ENCODE measurements at places on chromosomes 1 and 21. TPM values are rescaled to one million over a fixed set of nuclear protein-coding genes. Genes with fewer than 3 reads are reported as not detected.

Gene ETV3
- total RNA-seq, result 29.1 TPM

Gene IL22RA1
- 0.31 TPM for total RNA-seq

GRCh38 chr1:212415107-212415841 lies 588 bp upstream of the PACC1 start:
- no peaks in the 10 kb centered on the region for H3K27me3 ChIP-seq
- no peaks in the 10 kb centered on the region for H3K36me3 ChIP-seq
- DNase-seq, result no peak
- peaks cover 7% of the 10 kb centered on the region for H3K4me1 ChIP-seq

- peak; percentile 64 for DNase-seq
- no peaks in the 10 kb centered on the region for H3K27me3 ChIP-seq
- no peak overlapping the region for H3K27ac ChIP-seq
These were observed 98.5 kb downstream of the ATF6 start for GRCh38 chr1:161864577-161864976.

DNA sequence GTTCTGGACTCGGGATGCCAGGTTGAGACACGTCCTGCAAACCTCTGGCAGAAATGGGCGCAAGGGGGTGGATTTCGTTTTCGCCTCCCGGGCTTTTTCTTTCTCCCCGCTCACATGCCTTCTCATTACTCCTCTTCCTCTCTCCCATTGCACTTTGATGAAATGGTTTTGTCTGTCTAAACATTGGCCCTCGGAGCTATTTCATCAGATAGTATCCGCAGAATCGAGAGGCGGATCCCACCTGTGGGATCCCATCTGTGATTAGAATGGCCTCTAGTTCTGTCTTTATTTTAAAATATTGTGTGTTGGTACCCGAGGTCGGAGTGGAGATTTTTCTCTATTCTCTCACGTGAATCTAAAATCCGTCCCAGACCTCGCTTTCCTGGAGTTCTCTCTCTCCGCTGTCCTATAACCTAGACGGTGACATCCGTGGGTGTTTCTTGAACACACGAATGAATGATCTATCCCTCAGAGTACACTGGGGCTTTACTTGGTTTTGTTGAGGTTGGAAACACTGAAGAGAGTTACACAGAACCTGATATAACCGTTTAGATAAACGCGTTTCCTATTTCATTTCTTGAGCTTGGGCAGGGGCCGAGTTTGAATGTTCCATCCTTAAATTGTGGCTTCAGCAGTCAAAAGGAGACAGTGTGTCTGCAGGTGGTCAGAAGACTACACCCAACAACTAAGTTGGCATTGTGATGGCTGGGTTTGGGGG lies 2.0 kb downstream of the EDARADD start:
- peaks cover 3% of the 10 kb centered on the region for H3K4me1 ChIP-seq
- no peaks in the 10 kb centered on the region for H3K27me3 ChIP-seq
- no peaks in the 10 kb centered on the region for H3K36me3 ChIP-seq
- no peak for DNase-seq

GRCh38 chr1:202067188-202067974 lies 55.3 kb upstream of the GPR37L1 start:
- H3K27ac ChIP-seq, result no peak overlapping the region
- no peaks in the 10 kb centered on the region for H3K4me1 ChIP-seq
- DNase-seq, result no peak
- no peaks in the 10 kb centered on the region for H3K36me3 ChIP-seq

- no peak for DNase-seq
- H3K27ac ChIP-seq, result no peak overlapping the region
- no peaks in the 10 kb centered on the region for H3K36me3 ChIP-seq
These were observed 336.3 kb upstream of the NCAM2 start for GRCh38 chr21:20661745-20662422.

DNA sequence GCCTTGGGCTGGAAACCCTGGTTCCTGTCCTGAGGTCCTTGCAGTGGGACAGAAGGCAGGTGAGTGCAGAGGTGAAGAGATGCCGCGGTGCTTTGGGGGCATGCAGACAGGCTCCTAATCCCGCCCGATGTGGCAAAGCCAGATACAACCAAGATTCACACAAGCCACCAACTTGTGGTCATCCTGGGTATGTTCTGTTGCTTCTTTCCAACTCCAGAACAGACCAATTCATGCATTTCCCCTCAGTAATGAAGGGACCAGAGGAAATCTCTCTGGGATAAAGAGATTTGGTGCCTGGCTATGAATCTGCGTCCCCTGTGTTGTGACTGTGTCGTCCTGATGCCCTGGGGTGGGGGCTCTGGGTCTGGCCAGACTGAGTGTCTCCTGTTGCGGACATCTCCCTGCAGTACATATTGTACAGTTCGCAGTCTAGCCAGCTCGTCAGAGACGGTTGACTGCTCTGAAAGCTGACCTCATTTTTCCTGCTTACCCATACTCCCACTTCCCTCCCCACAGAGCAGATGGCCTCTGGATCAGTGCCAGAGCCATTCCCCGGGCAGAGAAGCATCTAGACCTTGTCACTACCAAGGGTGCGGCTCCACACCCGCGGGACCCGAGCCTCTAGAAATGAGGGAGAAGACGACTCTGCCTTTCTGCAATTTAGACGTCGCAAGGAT lies 216.3 kb downstream of the KIF26B start:
- no peaks in the 10 kb centered on the region for H3K36me3 ChIP-seq
- peak; percentile 68 for DNase-seq
- H3K27ac ChIP-seq, result no peak overlapping the region
- no peaks in the 10 kb centered on the region for H3K4me1 ChIP-seq
- no peak overlapping the region for H3K4me3 ChIP-seq
- H3K27me3 ChIP-seq, result no peaks in the 10 kb centered on the region
